T follicular helper cell (primary cell): ENCODE measurements at places on chromosomes 2 and 18.
A peak's percentile ranks its signal among the peaks of the same experiment; 100 is the strongest.

GRCh38 chr2:196217116-196217515 is 45.7 kb upstream of the STK17B start:
- no peak for DNase-seq

- DNase-seq, result no peak
Observed at GRCh38 chr2:102667072-102667471, 47.7 kb downstream of the SLC9A2 start.

DNA sequence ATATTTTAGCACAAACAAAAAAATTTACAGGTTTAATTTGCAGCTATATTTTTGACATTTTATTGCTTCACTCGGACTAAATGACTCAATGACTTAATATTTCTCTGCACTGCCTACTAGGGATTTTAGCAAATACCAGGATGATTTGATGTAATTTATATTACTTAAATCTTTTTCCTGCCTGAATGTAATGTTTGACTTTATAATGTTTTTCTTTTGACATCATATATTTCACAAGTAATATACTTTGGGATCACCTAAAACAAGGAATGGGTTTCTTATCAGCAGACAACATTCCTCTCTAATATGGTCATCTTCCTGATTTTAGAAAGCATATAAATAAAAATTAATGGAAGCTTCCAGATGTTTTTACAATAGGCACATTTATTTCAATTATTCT is 253.2 kb upstream of the EPC2 start:
- no peak for DNase-seq

DNA sequence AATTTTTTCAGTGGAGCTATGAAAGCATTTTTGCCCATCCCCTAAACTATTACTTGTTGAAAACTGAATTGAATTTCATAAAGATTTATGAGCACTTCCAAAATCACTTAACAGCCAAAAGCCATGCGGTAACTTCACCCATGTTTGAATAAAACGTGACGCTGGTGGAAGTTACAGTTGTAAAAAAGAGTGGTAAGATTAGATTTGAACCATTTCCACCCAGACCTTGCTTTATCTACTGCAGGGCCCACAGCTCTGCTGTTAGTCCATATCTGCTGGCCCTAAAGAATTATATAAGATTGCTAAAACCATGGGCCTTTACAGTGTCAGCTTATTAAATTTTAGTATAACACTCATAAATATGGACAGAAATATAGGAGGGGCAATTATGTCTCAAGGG is 15.5 kb upstream of the ITGA4 start:
- no peak for DNase-seq

DNA sequence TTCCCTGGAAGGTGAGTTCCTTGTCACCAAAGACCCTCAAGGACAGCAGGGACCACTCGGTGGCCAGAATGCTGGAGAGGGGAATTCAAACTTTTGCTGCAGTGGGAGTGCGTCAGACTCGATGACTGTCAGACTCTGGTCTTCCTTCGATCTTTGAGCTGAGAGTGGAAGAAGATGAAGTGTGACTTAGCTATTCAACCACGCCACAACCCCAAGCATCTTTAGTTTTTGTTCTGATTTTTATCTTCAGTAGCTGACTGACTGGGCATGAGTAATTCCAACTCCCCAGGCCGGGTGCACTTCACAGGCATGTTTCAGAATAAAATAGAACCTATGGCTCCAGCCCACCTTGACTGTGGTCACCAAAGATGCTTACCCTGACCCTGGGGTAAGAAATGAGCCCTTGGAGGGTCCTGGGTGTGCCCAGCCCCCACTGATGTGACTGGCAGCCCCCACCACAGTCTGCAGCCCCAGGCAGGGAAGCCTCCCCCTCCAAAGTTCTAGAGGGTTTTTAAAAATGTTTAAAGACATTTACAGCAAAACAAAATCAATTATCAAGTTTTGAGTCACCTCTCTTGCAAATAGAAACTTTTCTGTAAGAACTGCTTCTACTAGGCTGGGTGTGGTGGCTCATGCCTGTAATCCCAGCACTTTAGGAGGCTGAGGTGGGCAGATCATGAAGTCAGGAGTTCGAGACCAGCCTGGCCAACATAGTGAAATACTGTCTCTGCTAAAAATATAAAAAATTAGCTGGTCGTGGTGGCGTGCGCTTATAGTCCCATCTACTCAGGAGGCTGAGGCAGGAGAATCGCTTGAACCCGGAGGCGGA is 24.9 kb upstream of the YWHAQ start:
- no peak for DNase-seq

DNA sequence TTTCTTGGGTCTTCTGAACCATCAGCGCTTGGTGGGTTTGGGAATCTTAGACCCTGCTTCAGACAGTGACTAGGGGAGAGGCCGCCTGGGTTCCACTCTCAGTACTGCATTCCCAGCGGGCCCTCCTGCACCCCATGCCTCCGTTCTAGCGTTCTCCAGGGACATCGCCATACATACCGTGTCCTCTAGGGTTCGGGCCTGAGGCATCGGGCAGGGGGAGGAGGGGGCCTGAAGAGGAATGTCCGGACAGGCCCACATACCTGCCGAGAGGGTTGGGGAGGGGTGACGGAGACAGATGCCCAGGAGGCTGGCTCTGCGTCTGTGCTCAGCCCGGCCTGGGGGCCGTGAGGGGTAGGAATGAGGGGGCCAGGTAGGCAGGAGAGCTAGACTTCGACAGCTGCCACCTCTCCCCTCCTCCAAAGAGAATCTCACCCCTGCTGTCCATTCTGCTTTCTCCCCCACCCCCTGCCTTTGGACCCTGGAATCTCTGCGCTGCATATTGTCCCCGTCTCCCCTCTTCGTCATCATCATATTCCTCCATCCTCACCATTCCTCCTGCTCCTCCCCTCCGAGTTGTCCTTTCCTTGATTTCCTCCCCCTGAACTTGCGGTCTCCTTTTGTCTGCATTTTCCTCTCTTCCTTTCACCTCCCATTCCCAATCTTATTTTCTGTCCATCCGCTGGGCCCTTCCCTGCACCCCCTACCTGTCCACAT is 7.8 kb upstream of the WNT10A start:
- no peak for DNase-seq

GRCh38 chr18:5463390-5463789 is 80.4 kb downstream of the EPB41L3 start:
- no peak for DNase-seq

DNA sequence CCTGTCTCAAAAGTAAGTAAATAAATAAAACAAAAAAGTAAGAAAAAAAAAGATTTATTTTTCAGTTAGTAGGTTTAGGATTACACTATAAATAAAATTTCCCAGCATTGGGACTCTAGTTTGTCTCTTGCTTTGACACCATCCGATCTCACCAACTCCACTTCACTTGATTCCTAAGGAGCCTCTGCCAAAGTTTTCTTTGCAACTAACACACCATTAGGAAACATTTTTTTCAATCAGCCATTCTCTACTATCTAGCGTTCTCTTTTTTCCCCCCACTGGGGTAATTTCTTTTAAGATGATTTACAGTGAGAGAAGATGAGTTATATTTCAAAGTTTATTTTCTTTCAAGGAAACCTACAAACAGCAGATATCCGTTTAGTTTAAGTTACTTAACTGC is 10.6 kb upstream of the NEMP2 start:
- DNase-seq, result no peak

- no peak for DNase-seq
Observed at GRCh38 chr2:238216651-238217184, 13.2 kb upstream of the ILKAP start.

- no peak for DNase-seq
Observed at GRCh38 chr2:229947544-229947943, 25.2 kb downstream of the FBXO36 start.

- peak; percentile 68 for DNase-seq
Observed at GRCh38 chr2:238256594-238257104, 16.8 kb upstream of the HES6 start.

GRCh38 chr2:85858841-85859240 is 29.9 kb downstream of the ST3GAL5 start:
- DNase-seq, result no peak

DNA sequence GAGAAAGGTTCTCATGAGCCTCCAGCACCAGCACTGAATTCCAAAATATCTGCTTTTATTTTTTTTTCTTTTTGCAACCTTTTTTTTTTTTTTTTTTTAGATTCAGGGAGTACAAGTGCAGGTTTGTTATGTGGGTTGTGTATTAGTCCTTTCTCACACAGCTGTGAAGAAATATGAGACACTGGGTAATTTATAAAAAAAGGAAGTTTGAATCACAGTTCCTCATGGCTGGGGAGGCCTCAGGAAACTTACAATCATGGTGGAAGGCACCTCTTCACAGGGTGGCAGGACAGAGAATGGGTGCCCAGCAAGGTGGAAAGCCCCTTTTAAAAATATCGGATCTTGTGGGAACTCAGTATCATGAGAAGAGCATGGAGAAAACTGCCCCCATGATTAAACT is 7.9 kb upstream of the TMX3 start:
- no peak for DNase-seq

- DNase-seq, result no peak
Observed at GRCh38 chr2:143584936-143585335, 455.7 kb downstream of the ARHGAP15 start.

DNA sequence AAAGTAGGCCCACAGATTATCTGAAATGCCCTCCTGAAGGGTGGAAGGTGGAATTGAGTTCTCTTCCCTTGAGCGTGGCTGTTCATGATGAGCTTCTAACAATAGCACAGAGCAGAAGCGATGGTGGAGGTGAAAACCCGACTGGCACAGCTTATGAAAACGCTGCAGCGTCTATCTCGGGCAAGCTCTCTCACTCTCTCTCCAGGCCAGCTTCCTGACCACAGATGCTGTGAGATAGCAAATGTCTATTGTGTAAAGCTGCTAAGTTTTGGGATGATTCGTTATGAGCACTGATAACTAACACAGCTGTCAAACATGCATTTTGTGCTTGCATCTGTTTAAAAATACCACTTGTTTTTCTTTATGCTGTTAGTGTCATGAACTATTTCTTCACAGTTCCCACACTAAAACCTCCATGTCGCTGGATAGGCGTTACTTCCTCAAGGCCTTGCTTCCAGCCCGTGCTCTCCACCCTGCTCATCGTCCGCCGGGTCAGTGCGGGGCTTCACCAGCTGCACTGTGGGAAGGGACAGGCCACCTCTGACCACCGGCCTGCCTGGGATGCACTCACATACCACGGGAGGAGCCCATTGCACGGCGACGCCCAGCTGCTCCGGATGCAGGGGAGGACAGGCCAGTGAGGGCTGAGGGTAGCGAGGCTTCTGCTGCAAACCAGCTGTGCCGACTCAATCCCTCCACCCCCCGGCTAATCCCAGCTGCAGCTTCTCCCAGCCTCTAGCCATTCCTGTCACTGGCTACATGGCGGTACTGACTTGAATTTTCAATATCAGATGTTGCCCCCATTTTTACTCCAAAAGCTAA is 60.0 kb upstream of the OTOS start:
- DNase-seq, result no peak

GRCh38 chr2:232699110-232699509 is 2.0 kb downstream of the GIGYF2 start:
- DNase-seq, result no peak

DNA sequence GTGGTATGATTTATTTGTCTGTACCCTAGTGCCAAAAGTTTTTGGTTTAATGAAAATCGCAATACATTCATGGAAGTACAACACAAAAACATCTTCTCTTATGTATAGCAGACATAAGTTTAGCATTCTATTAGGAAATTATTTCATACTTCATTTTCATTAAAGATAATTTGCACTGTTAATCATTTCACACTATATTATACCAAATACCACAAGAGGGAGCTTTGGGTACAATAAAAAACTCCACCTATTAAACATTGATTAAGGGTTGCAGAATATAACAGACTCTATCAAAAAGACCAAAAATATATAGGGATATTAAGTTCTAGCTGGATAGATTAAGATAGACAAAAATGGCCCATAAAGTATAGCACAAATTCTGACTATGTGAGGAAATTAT is 79.0 kb downstream of the SLC66A3 start:
- no peak for DNase-seq

- no peak for DNase-seq
Observed at GRCh38 chr18:62537042-62537894, 14.4 kb downstream of the ZCCHC2 start.

DNA sequence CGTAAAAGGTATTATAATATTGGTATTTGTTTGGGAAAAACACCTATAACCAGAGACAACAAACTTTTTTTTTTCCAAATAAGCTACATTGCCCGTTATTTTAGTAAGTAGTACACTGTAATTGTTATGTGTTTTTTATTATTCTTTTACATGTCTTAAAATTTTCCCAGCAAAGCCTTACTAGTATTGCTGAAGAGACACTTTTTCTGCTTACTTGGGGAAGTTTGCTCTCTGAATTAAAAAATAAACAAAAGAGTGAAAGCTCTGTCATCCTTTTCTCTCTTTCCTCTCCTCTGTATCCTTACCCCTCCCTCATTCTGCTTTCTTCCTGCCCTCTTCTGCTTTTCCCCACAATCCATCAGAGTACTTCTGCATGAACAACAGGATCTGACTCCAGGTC is 25.6 kb upstream of the LDLRAD4 start:
- DNase-seq, result no peak

GRCh38 chr2:229633556-229633955 is 80.8 kb downstream of the DNER start:
- no peak for DNase-seq

GRCh38 chr2:74822771-74823566 is 11.0 kb upstream of the HK2 start:
- DNase-seq, result no peak

DNA sequence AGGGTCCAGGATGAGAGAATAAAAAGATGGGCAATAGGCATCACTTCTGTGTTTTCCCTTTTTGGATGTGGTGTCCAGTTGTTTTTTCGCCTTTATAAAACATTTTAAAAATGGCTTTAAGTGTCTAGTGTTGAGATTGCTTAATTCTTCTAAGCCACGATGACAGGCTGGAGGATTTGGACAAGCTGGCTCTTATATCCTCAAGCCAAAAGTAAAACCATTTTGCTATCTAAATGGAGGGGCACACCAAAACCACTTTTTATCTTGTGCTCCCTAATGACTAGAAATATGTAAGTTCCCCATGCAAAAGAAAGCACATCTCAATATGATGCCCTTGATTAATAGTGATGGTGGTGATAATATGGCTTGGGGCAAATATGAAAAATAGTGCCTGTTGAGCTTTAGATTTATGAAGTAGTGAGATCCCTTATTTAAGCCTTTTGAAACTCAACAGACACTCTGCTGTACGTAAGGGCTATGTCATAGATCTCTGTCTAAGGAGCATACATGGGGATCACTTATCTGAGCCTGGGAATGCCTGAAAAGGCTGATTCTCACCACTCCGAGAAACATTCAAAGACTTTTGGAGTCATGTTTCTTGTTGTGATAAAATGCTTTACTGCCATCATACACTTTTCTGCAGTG is 185.5 kb downstream of the KCNS3 start:
- no peak for DNase-seq

DNA sequence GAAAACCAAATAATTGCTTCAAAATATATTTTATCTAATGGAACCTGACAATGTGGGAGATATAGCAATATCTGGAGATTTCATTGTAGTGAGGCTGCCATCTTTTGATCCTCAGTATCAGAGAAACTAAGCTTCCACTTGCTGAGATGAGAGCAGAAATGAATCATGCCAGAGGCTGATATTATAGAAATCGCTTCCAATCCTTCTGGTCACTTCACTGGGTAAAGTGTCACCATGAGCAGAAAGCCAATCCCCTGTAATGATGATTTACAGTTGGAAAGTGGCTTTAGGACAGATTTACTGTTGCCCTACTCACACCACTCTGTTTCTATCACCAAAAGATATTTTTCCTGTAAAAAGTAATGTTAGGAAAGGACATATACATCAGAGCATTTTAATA is 365.0 kb upstream of the VRK2 start:
- no peak for DNase-seq
